Stimulated activated CD8-positive, alpha-beta memory T cell treated with anti-CD3 and anti-CD28 coated beads, Interleukin-15, amount 100 ng/mL, for 4 hours (primary cell): ENCODE measurements at places on chromosomes 2 and 18.

DNA sequence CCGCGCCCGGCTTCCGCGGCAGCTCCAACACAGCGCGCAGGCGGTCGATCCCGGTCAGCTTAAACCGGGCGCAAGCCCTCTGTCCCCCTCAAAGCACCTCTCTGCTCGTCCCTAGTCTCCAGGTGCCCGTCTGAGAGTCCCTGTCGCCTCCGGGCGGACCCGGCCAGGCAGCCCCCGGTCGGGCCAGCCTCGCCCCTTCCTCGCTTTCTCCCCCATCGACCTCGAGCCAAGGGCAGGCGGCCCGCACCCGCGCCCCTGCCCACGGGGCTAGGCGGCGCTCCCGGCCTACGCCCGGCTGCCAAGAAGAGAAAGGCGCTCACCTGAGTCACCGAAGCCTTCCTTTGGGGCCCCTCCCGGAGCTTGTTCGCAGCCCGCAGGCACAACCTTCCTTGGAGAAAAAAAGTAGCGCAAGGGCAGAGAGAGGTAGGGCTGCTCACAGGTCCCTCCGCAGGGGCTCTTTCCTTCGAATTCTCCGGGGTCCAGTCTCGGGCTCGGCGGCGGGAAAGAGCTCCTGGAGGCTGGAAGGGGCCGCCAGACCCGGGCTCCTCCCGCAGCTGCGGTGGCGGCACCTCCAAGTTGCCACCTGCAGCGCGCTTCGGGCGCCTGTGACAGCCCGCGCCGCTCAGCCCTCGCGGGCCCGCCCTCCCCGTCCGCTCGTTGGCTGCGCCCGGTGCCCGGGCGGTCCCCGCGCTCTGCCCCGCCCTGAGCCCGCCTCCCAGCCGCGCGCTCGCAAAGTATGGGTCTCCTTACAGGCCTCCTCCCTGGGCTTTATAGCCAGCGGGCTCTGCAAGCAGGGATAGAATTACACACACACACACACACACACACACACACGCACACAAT is 86.5 kb upstream of the EPB41L3 start:
- no peak for DNase-seq

GRCh38 chr2:220460257-220460985 is 833.0 kb downstream of the SLC4A3 start:
- no peak for DNase-seq

DNA sequence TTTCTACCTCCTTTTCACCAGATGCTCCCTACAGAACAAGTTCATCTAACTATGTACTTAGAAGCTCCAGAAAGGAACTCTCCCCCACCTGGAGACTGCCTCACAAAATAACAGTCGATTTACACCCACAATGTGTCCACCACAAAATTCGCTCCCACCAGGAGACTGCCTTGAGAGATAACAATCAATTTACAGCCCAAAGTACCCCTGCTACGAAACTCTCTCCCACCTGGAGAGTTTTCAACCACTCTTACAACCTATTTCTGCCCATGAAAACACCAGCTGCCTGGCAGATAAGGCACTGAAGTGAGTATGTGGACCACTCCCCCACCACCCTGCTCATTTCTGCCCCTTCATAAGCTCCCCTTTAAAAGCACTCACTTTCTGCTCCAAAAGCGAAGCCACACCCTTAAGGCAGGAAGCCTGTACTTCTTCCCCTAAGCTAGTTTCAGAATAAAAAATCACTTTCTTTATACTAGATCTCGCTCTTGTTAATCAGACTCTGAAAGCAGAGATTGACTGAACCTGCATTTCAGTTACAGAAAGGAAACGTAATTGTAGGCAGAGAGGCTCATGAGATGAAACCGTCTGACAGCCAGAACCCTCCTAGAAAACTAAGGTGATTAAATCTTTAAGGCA is 94.4 kb upstream of the RBBP8 start:
- no peak for DNase-seq

- no peak for DNase-seq
Observed at GRCh38 chr2:168160897-168161296, 86.5 kb downstream of the STK39 start.

DNA sequence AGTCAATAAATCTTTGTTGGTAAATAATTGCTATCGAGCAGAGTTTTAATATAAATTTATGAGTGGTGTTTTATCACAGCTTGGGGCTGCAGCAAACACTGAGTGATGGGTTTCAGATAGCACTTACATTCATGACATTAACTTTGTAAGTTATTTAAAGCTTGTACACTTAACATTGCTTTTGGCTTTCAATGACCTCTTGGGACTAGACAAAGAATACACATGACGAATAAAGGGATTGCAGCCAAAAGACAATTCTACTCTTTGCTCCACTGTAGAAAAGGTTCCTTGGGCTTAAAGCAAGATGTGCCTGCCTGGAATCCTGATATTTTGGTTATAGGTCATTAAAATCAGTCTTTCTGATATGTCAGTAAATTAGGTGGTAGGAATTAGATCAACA is 299.5 kb downstream of the GBX2 start:
- DNase-seq, result no peak

GRCh38 chr2:85840091-85840490 is 48.7 kb downstream of the ST3GAL5 start:
- DNase-seq, result no peak

- DNase-seq, result no peak
Observed at GRCh38 chr18:46675112-46675511, 18.1 kb upstream of the LOXHD1 start.

DNA sequence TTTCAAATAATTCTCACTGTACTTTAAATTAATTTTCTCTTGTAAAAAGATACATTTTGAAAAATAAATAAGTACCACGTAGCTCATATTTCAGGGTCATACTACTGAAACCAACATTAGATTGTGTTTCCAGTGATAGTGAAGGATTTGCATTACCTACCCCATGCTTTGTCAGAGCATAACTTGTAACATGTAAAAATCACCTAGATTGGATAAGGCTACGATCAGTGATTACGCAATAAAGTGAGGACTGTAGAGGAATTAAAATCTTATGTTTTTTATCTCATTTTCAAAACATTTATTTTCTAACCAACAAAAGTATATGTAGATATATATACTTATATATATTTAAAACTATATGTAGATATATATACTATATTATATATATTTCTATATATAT is 89.4 kb upstream of the VRK2 start:
- no peak for DNase-seq

DNA sequence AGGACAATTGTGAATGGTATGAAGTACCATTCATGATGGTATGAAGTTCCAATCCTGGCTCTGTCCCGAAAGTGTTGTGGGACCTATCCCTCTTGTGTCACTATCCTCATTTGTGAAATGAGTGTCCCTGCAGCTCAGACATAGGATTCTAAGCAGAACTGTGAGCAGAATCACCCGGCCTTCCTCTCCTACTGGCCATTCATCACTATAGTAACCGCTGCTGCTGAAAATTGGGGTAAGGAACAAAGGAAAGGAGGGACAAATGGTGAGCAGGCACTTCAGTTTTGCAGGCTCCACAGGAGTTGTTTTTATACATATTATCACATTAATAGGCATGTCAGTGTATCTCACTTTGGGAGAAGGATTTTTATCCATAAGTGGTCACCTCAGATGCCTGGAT is 27.4 kb downstream of the SMYD1 start:
- no peak for DNase-seq

- no peak for DNase-seq
Observed at GRCh38 chr2:187545238-187545751, 8.9 kb downstream of the TFPI start.

- DNase-seq, result no peak
Observed at GRCh38 chr18:32698153-32698552, 74.7 kb downstream of the KLHL14 start.

DNA sequence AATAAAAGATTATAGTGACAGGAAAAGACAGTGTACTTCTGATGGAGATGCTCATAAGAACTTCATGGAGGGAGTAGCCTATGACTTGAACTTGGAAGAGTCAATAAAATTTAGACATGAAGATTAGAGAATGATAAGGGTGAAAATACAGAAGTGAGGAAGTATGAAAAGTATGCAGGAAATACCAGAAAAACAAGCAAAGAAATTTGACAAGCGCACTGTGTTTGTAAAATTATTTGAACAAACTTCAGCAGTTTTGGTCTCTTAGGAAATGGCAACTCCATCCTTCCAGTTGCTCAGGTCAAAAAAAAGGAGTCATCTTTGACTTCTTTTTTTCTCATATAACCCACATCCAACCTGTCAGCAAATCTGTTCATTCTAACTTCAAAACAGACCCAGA is 864.0 kb upstream of the ZEB2 start:
- DNase-seq, result no peak

- no peak for DNase-seq
Observed at GRCh38 chr2:154425994-154426393, 272.5 kb upstream of the KCNJ3 start.
